ENCODE measurements at places on chromosomes 16 and 17. TPM values are rescaled to one million over a fixed set of nuclear protein-coding genes. Genes with fewer than 3 reads are reported as not detected.

The HSD11B2 gene
- total RNA-seq, result 0.77 TPM

The HSPB9 gene
- not detected for total RNA-seq

The CMTM2 gene
- total RNA-seq, result not detected

The ZNF205 gene
- total RNA-seq, result 18.3 TPM

The ANKRD40CL gene
- total RNA-seq, result not detected

The PPM1E gene
- total RNA-seq, result 2.9 TPM

The ANKRD13B gene
- 31.4 TPM for total RNA-seq

The FLII gene
- 207 TPM for total RNA-seq

The BBS2 gene
- total RNA-seq, result 24.0 TPM

The OR1F1 gene
- 0.26 TPM for total RNA-seq

The NHLRC4 gene
- total RNA-seq, result 4.0 TPM

The SEPTIN1 gene
- total RNA-seq, result 1.7 TPM

The CCL2 gene
- 513 TPM for total RNA-seq

The SYCE1L gene
- 4.5 TPM for total RNA-seq

The CPNE7 gene
- 32.7 TPM for total RNA-seq

The CD300A gene
- 0.21 TPM for total RNA-seq

The ACSM2A gene
- not detected for total RNA-seq

The KRT39 gene
- not detected for total RNA-seq

The ZNF174 gene
- 14.4 TPM for total RNA-seq

The PDF gene
- total RNA-seq, result 23.1 TPM

The GFAP gene
- not detected for total RNA-seq

The NKD1 gene
- total RNA-seq, result 0.18 TPM

The SEBOX gene
- not detected for total RNA-seq

The IKZF3 gene
- total RNA-seq, result 0.59 TPM

The ABCC11 gene
- total RNA-seq, result not detected

The C16orf74 gene
- total RNA-seq, result 1.5 TPM

The TEX19 gene
- total RNA-seq, result 0.21 TPM

The UMOD gene
- total RNA-seq, result not detected

The KRTAP4-1 gene
- total RNA-seq, result not detected

The CES4A gene
- total RNA-seq, result 6.1 TPM

The HS3ST3B1 gene
- 0.59 TPM for total RNA-seq

The FAM171A2 gene
- total RNA-seq, result 7.6 TPM

The KRT9 gene
- not detected for total RNA-seq

The CLEC18C gene
- total RNA-seq, result not detected

The TOX3 gene
- total RNA-seq, result 3.4 TPM

The ABCC6 gene
- 2.9 TPM for total RNA-seq

The TEN1 gene
- 41.3 TPM for total RNA-seq

The CES3 gene
- total RNA-seq, result not detected

The CAPN15 gene
- 78.5 TPM for total RNA-seq

The ARHGAP44 gene
- 0.80 TPM for total RNA-seq

The OTOP3 gene
- not detected for total RNA-seq

The MTSS2 gene
- 55.7 TPM for total RNA-seq

The SYT17 gene
- total RNA-seq, result 5.4 TPM

The CA5A gene
- not detected for total RNA-seq

The CXCL16 gene
- total RNA-seq, result 5.3 TPM

The ABHD15 gene
- total RNA-seq, result 33.7 TPM

The CYB5B gene
- 326 TPM for total RNA-seq

The TP53TG3E gene
- not detected for total RNA-seq

The COX6A2 gene
- total RNA-seq, result not detected

The CDH13 gene
- not detected for total RNA-seq

The CA7 gene
- total RNA-seq, result not detected

The SLFN12L gene
- total RNA-seq, result 0.33 TPM

The B3GNT9 gene
- 11.5 TPM for total RNA-seq

The ZNF469 gene
- 1.3 TPM for total RNA-seq

The ZMYND15 gene
- 0.28 TPM for total RNA-seq

The TBC1D3G gene
- 0.15 TPM for total RNA-seq

The CNGB1 gene
- total RNA-seq, result not detected
